Effector memory CD8-positive, alpha-beta T cell (primary cell): ENCODE measurements at places on chromosomes 16 and 17.

- no peak for DNase-seq
Measured at GRCh38 chr17:61415374-61416210, 15.9 kb downstream of the TBX2 start.

- peak; percentile 18 for DNase-seq
Measured at GRCh38 chr17:50903604-50904517, 37.7 kb upstream of the TOB1 start.

GRCh38 chr17:52546990-52547389, 388.5 kb upstream of the CA10 start:
- DNase-seq, result no peak

GRCh38 chr16:84329016-84329415, 34.3 kb downstream of the WFDC1 start:
- no peak for DNase-seq

GRCh38 chr16:14368399-14368798, 261.7 kb downstream of the PARN start:
- no peak for DNase-seq

DNA sequence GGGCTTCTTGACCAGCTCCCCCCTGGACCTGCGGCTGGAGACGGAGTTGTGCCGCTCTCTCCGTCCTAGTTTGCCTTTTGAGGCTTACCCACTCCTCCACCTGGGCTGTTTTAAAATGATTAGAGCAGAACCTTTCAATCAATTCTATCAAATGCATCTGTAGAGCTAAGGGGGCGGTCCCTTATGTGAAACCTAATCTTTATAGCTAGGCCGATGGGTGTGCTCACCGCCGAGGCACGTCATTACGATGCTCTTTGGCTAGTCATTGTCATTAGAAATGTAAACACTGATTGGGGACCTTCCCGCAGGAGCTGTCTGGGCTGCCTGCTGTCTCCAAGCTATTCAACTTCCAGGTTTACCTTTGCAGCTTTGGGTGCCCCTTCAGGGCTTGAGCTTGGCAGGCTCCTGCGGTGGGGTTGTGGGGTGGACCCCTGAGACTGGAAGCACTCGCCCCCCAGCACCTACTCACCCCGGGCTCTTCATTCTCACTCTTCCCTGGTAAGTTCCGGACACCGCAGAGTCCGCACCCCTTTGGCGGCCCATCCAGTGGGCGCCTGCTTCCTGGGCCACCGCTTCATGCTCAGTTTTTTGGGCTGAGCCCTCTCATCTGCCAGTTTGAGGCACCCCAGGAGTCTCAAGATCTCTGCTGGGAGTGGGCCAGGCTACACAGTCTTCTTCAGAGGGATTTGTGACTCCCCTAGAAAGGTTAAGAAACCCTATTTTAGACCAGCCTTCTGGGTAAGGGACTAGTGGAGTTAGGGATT, 20.9 kb upstream of the IL17C start:
- no peak for DNase-seq
